ENCODE measurements at places on chromosomes 16 and 17.

GRCh38 chr16:29231244-29231643, 175.3 kb downstream of the NPIPB11 start:
- no peak for DNase-seq

DNA sequence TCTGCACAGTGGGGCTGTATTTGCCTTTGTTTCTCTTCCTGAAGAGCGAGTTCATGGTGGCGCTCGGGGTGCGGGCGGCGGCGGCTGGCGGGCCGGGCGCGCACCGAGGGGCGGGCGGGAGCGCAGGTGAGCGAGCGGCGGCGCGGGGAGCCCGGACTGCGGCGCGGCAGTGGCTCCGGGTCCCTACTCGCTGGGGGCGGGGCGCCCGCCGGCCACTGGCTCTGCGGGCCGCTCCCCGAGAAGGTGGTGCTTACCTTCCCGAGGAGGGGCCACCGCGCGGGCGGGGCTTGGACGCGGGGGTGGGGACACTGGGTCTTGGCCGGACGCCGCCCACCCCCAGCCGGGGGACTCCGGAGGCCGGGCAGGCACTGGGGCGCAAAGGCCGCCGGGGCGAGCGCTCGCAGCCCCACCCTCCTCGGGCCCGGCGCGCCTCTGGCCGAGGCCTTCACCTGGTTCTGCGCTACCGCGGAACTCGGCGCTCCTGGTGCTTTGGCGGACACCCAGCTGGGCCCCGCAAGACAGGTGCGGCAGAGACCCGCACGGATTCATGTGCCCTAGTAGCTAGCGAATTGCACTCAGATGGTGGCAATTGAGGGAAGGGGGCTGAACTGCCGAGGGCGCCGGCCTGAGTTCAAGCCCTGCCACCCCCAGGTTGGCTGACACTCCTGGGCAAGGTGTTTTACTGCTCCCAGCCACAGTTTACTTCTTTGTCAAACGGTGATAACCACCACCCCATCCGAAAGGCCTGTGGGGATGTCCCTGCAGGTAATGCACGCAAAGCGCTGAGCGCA, at the start of gene PPL:
Gene PPL, minus strand, starts transcription at position 158 of the 791 bp plus-strand sequence. Its CDS starts 103 bp downstream, at position 55.
- DNase-seq = peak; percentile 98

DNA sequence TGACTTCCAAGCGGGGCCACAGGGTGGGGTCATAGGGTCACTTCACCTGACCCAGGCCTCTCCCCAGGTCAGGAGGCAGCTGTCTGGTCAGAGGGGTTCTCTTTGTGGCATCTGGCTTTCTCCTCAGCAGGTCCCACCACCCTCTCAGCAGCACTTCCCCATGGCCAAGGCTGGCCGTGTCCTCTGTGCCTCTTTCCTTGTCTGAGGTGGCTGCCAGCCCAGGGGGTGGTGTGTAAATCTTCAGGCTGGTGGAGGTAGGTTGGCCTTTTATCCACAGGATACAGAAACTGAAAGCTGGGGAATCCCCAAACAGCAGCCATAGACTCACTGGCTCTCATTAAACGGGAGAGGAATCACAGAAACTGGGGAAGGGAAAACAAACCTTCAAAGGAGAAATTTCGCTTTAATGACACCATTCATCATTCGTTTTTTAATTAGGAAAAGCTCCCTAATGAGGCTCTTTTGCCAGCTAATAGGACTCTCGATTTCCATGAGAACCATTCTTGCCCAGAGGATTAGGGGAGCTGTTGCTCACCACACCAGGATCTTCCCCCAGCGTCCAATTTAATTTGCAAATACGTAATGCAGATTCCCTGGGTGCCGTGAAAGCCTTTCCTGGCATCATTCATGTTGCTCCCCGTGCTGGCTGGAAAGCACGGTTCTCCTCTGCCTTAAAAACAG, 18.0 kb downstream of the C17orf75 start:
- DNase-seq = no peak

- no peak for DNase-seq
These were observed 75.2 kb downstream of the CPPED1 start for GRCh38 chr16:12728469-12728868.

- no peak for DNase-seq
These were observed 163.4 kb downstream of the ZFHX3 start for GRCh38 chr16:72884573-72884972.

- DNase-seq = no peak
These were observed 30.9 kb downstream of the CBLN1 start for GRCh38 chr16:49250689-49251088.

- DNase-seq = no peak
These were observed 31.1 kb downstream of the IGF2BP1 start for GRCh38 chr17:49028271-49028670.

DNA sequence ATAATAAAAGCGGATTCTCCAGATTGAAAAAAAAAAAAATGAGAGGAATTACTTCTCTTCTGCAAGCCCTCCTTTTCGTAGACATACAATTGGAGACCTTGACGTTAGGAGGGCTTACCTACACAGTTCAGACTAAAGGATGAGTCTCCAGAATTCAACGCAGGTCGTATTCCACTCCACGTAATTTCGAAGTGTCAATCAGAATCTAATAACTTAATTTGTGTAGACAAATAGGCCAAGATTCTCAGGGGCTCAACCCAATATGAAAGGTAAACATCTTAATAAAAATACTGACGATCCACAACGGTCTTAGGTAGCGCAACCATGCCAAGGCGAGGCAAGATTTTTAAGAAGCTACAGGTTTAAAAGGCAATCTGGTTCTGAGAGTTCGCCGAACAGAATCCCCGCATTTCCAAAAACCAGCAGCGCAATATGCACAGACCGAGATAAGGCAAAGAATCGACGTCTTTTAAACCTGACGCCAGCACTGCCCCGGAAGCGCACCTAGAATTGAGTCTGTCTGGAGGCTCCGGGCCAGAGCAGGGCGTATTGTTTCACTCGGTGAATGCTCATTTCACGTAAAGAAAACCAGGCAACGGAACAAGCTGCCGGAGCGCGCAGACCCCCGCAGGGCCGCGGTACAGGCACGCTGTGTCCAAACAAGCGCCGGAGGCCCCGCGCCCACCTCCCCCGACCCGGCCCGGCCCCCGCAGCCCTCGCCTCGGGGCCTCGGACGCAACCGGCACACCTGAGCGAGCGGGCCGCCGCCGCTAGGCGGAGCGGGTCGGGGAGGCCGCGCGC, 623 bp downstream of the MBTPS1 start:
- DNase-seq = no peak

GRCh38 chr17:11387610-11388009, 146.6 kb downstream of the SHISA6 start:
- no peak for DNase-seq

DNA sequence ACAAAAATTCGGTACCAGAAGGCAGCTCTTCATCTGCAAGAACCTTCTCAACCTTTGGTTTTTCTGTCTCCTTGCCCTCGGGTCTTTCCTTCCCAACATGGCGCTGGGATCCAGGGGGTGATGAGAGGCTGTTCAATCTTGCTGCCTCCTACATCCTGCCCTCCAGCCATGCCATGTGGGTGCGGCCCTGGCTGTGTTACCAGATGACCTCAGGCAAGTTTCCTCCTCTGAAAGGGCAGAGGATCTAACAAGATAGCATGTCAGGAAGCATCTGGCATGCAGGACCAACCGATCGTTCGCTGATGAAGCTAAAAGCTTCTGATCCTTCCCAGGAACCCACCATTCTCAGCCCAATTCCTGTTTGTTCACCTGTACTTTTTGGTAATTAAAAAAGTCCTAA, 36.8 kb upstream of the BCAR1 start:
- DNase-seq = no peak

- no peak for DNase-seq
These were observed 15.7 kb upstream of the MTSS2 start for GRCh38 chr16:70701596-70701995.

DNA sequence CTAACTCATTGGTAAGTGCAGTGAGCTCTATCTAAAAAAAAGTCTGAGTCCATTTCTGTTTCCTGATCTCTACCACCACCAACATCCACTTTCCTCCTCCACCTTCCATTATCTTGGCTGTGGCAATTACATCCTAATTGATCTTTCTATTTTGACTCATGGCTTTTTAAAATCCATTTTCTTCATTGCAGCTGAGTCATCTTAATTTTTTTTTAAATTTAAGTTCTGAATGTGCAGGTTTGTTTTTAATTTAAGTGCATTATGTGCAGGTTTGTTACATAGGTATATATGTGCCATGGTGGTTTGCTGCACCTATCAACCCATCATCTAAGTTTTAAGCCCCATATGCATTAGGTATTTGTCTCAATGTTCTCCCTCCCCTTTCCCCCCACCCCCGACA, 390.7 kb downstream of the XYLT1 start:
- DNase-seq = no peak

DNA sequence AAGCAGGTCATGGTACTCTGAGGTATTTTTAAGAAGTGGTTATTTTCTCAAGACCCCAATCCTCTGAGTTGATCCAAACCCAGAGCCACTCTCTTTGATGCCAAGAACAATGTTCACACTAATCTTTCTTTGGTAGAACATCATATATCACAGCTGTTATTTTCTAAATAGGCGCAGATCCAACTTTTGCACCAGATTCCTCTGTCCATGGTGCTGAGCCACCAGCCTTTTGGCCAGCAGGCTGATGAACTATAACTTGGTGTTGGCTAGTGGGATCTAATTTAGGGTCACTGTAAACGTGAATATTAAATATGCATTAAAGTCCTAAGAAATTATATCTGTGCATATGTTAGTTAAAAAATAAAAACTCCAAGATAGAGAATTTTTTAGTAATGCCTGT, 7.0 kb upstream of the ZKSCAN2 start:
- DNase-seq = peak; percentile 27

DNA sequence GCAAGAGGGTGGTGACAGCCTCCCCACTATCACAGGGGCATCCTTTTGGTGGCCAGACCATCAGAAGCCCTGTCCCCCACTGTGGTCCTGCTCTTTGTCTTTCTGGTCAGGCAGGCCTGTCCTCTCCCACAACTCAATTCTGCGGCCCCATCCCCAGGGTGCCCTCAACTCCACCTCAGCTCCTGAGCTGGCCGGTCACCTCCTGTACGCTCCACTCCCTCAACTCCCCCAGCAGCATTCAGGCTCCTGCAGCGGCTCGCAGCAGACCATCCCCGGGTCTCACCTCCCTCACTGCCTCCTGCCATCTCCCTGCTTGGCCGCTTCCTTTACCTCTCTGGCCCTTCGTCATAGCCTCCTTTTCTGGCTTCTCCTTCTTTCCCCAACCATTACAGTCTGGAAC, 43.4 kb upstream of the MTSS2 start:
- no peak for DNase-seq

DNA sequence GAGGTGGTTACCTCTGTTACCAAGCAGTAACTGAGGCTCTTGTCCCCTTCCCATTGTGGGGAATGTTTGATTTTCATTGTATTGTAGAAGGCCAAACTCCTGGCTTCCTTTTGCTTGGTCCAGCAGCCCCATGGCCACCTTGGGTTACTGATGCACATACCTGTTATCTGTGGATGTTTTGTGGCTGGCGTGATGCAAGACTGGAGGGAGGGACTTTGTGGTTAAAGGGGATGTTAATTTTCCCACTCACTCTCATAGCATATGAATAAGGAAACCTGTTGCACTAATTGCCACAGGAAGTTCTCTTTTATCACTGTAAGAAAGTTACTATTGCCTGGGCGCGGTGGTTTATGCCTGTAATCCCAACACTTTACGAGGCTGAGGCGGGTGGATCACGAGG, 168.6 kb upstream of the HS3ST4 start:
- DNase-seq = no peak

- peak; percentile 16 for DNase-seq
These were observed 290.6 kb upstream of the CCL2 start for GRCh38 chr17:33964344-33964979.

DNA sequence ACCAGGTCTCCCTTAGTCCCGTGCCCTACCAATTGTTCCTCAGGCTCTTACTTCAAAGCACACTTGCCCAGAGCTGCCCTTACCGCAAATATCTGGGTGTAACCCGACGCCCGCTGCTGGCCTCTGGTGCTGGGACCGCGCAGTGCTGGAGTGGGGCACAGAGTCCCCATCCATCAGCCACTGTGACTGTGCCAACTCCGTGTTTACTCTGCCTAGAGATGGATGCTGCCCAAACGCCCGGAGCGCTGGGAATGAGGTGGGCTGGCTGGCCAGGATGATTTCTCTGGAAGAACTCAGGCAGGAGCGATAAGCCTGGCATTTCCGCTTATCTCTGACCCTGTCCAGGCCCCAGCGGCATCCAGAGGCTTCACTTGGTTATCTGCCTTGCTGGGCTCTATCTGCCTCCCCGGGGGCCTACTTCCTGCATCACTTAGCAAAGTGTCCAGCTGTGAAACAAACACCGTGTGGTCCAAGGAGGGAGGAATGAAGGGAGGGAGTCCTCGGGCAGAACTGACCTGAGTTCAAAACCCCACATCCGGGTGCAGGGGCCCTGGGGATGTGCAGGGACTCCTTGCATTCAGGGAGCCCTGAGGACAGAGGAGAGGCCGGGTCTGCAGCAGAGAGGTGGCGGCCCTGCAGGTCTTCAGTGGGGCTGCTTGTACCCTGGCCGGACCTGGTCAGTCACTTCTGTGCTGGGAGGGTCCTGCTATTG, 9.4 kb upstream of the MYLK3 start:
- DNase-seq = no peak

DNA sequence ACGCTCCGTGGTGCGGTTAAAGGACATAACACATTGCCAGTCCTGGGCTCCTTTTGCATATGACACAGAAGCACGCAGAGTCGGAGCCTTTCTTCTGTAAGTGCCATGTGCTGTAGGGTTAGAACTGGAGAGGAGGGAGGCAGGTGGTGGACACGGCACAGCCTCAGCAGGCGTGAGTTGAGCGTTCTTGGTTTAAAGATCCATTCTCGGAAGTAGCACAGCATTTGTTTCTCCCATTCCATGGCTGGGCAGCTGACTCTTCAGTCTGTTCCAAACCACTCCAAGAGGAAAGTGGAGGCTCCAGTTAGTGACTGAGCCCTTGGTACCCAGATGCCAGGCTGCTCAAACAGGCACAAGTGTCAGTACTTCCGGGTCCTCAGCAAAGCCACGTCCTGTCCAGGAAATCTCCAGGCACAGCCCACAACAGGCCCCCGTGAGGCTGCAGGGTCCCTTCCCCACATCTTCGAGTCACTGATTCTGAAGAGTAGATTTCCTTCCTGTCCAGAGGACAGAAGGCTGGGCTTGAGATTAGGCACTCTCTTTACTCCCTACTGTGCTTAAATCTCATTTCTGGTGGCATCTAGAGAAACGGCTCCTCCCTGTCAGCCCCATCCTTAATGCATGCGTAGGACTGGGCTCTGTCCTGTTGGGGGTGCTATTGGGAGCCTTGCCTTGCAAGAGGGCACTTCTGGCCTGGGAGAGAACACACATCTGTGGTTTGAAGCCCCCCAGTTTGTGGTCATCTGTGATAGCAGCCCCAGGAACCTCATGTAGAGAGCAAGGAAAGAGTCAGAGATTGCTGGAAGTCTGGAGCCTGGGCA, 39.6 kb upstream of the NAT9 start:
- peak; percentile 23 for DNase-seq

- no peak for DNase-seq
These were observed 21.1 kb downstream of the EIF4A3 start for GRCh38 chr17:80125656-80126448.

- no peak for DNase-seq
These were observed 1.8 kb downstream of the CCDC43 start for GRCh38 chr17:44687756-44688155.

- DNase-seq = peak; percentile 22
These were observed 573 bp downstream of the CHST6 start for GRCh38 chr16:75494661-75495075.

Data from Caco-2 (cell line).